NCI-H510A (cell line): ENCODE measurements at places on chromosomes 5 and 9.

GRCh38 chr9:71179183-71179582 lies 57.8 kb upstream of the TRPM3 start:
- no peak for DNase-seq

GRCh38 chr9:25913806-25914205 lies 235.6 kb upstream of the TUSC1 start:
- no peak for DNase-seq

DNA sequence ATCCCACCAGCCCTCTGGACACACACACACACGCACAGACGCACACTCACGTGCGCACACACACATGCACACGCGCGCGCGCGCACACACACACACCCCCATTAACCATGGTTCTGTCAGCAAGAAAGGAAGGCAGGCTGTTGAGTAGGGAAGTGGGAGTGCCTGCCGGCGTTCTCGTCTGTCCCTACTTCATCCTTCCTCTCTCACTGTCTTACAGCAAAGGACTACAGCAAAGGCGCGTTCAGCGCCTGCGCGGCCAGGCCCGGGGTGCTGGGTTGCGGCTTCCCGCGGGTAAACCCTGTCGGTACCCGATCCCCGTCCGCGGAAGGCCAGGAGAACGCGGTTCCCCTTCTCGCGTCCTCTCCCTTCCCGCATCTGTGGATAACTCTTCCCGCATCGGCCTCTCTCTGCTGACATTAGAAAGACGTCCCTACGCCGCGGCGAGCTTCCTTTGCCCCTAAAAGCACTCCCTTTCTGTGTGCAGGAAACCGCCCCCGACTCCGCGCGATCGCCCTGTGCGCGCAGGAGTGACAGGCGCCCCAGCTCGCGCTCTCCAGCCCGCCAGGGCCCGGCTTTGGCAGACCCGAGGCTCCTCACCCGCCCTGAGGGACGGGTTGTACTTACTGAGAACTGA lies 219.2 kb downstream of the AGTPBP1 start:
- DNase-seq, result no peak

GRCh38 chr5:119009131-119009530 lies 20.8 kb upstream of the DTWD2 start:
- DNase-seq, result no peak

DNA sequence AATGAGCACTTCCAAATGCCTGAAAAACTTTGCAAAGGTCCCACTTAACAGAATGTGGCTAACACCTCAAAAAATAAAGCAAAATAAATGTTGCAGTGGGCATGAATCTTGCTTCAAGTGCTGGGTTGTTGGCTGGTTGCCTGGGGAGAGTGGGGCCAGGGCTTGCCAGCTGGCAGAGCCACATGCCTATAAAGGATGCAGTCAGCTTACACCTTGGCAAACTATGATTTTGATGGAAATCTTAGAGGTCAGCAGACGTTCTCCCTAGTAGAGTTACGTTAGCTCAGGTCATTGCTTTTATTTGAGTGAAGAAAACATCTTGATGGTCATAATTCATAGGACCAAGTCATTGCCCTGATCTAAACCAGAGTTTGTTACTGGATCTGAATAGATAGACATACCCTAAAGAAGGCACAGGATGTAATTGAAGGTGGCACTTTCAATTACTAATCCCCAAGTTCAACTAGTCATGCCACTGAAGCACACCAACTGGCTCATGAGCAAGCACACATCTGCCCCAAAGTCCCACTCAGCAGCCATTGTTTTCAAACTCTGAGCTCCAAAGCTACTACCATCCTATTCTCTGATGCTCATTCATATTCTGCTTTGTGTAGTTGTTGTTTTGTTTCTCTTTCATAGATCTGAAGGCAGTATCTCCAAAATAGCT lies 51.2 kb upstream of the ZSWIM6 start:
- DNase-seq, result no peak

DNA sequence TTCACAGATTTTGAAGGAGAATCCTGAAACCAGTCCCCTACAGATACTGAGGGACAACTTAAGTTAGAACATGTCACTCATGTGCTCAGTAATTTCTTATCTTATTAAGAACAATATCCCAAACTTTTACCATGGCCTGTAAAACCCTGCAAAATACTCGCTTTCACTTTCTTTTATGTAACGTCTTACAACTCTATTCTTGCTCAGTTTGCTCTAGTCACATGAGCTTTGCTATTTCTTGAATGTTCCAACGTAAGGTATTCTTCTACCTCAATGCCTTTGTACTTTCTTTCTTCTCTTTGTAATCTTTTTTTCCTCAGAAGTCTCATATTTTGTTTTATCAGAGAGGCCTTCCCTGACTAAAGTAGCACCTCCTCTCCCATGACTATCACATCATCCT lies 14.1 kb downstream of the TMEM38B start:
- no peak for DNase-seq

- DNase-seq, result no peak
Observed at GRCh38 chr9:589723-590122, 251.8 kb upstream of the DMRT1 start.
